ENCODE measurements at places on chromosomes 16 and 17.

DNA sequence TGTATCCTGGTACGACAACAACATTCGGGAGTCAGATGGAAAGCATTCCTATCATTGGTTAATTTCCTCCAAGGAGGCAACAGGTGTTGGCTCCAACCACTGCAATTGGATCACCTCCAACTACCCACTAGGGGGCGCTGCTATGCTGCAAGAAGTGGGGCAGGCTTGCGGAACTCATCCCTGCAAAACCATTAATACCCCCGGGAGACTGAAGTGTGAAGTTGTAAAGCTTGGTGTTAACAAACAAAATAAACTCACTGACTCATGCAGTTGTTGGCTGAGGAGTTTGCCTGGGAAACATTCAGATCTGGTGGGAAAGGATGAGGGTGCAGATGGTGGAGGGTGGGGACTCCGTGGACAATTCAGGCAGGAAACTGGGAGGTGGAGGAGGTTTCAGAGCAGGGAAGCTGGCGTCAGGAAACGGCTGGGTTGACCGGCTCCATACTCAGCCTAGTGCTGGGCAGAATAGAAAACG is 84.9 kb downstream of the HS3ST2 start:
- DNase-seq, result peak; percentile 40

DNA sequence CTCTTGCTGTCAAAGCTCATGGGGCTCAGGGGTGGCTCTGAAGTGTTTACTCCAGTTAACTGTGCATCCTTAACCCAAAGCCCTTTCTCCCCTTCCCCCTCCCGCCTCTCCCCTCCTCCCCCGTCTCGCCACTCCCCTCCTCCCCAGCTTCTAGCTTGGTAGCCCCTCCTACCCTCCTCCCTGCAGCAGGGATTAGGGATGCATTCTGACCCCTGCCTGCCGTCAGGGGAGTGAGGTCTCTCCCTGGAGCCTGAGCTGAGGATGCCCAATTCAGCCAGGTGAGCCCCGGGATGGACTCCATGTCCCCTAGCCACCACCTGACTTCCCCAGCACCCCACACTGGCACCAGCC is 1.6 kb downstream of the HS3ST6 start:
- DNase-seq, result no peak

- no peak for DNase-seq
Observed at GRCh38 chr17:21163101-21163500, 36.3 kb downstream of the DHRS7B start.

DNA sequence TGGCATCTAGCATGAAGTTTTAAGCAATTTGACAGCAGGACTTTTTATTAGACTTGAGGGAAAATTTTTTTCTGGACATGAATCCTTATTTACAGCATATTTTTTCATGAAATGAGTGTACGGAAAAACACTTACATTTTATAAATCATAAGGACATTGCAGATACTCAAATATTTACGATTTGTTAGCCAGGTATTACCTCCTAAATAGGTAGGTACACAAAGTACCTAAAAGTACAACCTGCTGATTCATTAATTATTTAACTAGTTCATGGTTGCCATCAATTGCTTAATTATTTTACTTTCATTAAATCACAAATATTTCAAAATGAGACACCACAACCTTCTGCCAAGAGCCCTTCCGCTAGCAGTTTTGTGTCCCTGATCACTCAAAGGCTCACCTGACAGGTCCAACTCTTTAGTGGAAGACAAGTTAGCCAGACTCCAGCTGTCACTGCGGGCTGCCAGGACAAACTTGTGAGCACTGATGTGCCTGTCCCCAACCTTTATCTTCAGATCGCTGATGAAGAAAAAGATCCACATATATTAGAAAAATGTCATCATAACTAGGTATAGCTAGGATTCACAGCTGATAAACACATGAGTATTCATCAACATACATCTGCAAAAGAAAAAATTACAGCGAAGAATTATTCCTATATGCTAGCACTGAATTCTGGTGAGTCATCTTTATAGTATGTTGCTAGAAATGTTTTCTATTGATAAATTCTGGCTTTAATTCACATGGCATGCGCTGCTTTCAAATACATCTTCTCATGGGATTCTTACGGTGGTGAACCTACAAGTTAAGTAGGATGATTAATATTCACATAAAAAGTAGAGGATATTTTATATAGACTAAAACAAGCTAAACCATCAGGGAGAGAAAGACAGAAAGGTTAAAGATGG is 28.2 kb downstream of the ANKFY1 start:
- DNase-seq, result no peak

DNA sequence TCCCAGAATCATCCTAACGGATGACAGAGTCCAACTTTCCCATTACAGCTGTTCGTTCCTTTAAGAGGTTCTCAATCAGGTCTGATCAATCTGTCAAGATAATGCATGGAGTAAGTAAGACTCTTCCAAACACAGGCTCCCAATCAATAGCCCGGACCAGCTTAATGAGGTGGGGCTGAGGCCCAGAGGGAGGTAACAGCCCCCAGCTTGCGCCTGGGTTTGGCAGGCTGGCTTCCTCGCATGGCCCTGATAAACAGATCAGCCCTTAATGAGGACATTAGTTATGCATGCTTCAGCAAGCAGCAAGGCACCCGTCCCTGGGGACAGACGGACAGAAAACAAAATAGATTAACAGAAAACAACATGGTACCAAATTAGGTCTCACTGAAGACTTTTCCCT is 145.7 kb downstream of the ZFHX3 start:
- no peak for DNase-seq

- DNase-seq, result no peak
Observed at GRCh38 chr17:59652119-59652518, 32.4 kb downstream of the CLTC start.

DNA sequence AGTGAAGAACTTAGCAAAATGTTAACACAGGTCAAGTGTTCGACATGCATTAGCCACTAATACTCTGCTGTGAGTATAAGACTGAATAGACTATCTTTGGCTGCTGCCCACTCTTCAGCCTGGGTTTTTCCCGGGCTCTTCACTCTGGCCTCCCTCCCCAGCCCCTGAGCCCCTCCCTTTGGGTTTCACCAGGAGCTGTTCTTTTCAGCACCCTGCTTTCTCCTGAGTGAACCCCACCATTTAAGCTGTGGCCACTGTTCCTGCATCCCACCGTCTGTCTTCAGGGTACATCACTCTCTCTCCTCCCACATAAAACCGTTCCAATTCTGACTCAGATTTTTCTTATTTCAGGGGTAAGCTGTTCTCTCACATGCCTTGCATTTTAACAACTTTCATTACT is 92.0 kb upstream of the ASIC2 start:
- no peak for DNase-seq

GRCh38 chr17:75033346-75034235 is 13.2 kb downstream of the ATP5PD start:
- peak; percentile 40 for DNase-seq

- peak; percentile 41 for DNase-seq
Observed at GRCh38 chr17:41800601-41801373, 11.0 kb downstream of the P3H4 start.
